ENCODE measurements at places on chromosomes 2 and 18. TPM values are rescaled to one million over a fixed set of nuclear protein-coding genes. Genes with fewer than 3 reads are reported as not detected.

DNA sequence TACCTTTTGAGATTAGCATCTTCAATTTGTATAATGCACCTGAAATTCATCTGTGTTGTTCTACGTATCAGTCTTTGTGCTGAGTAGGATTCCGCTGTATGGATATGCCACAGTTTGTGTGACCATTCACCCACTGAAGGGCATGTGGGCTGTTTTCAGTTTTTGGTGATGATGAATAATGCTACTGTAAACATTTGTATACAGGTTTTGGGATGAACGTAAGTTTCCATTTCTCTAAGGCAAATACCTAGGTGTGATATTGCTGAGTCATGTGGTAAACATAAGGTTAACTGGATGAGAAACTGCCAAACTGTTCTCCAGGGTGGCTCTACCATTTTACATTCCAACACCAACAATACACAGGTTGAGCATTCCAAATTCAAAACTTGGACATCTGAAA, 35.1 kb downstream of the CABYR start:
- H3K4me3 ChIP-seq = no peak overlapping the region
- H3K27ac ChIP-seq = no peak overlapping the region
- DNase-seq = no peak
- no peaks in the 10 kb centered on the region for H3K36me3 ChIP-seq
- no peaks in the 10 kb centered on the region for H3K27me3 ChIP-seq
- no peaks in the 10 kb centered on the region for H3K4me1 ChIP-seq

- H3K36me3 ChIP-seq = no peaks in the 10 kb centered on the region
- DNase-seq = no peak
- H3K4me3 ChIP-seq = no peak overlapping the region
- H3K4me1 ChIP-seq = peaks cover 8% of the 10 kb centered on the region
- no peaks in the 10 kb centered on the region for H3K27me3 ChIP-seq
Measured at GRCh38 chr2:48109491-48110204, 203.3 kb upstream of the FBXO11 start.

LYG2 gene
- not detected for total RNA-seq

VIT gene
- total RNA-seq = 1.1 TPM

CAD gene
- total RNA-seq = 51.2 TPM

Data from left lung (tissue), 14 donors.